ENCODE measurements at places on chromosomes 1 and 21.

- no peak for DNase-seq
Measured at GRCh38 chr1:56436296-56436695, 143.1 kb downstream of the PLPP3 start.

DNA sequence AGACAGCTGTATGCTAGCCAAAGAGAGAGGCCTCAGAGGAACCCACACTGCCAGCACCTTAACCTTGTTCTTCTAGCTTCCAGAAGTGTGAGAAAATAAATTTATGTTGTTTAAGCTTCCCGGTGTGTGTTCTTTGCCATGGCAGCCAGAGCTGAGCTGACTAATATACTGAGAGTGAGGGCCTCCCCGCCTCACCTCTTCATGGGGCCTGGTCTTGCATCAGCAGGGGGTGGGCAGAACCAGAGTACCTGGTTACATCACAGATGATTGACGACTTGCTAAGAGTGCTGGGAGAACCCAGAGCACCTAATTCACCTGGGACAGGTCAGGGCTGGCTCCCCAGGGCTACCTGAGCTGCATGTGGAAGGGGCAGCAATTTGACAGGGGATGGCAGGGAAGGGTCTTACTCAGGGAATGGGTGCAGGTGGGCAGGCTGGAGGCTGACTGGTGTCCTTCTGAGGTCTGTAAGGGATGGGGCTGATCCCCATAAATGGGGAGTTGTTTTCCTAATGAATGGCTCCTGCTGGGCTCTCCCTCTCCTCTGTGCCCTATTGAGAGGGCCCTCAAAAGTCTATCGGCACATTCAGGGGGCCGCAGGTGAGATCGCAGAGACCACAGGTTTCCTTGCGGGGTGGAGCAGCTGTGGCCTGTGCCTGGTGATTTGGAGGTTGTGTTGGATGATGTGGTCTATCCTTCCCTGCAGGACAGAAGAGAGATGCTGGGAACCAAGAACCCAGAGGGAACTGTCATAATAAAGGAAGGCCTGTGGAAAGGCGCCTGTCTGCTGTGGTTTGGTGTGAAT is 60.6 kb upstream of the ETV3 start:
- DNase-seq, result no peak

GRCh38 chr1:45530632-45531135 is 9.0 kb upstream of the PRDX1 start:
- no peak for DNase-seq

DNA sequence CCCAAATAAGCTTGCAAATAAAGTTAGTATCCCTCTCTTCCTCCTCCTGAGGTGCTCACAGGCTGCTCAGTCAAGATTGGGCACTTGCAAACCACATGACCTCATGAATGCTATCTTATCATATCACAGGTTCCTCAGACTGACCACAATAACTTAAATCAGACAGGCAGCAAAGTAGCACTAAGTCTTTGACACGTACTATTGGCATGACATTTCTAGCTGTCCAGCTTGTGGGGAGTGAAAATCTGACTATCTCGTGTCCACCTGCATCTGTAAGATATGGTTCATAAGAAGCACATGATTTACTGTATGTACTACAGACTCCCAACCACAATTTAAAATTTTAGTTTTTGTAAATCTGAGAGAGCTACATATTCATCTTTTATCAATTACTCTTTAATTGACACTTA is 58.0 kb upstream of the GFI1 start:
- DNase-seq, result no peak

DNA sequence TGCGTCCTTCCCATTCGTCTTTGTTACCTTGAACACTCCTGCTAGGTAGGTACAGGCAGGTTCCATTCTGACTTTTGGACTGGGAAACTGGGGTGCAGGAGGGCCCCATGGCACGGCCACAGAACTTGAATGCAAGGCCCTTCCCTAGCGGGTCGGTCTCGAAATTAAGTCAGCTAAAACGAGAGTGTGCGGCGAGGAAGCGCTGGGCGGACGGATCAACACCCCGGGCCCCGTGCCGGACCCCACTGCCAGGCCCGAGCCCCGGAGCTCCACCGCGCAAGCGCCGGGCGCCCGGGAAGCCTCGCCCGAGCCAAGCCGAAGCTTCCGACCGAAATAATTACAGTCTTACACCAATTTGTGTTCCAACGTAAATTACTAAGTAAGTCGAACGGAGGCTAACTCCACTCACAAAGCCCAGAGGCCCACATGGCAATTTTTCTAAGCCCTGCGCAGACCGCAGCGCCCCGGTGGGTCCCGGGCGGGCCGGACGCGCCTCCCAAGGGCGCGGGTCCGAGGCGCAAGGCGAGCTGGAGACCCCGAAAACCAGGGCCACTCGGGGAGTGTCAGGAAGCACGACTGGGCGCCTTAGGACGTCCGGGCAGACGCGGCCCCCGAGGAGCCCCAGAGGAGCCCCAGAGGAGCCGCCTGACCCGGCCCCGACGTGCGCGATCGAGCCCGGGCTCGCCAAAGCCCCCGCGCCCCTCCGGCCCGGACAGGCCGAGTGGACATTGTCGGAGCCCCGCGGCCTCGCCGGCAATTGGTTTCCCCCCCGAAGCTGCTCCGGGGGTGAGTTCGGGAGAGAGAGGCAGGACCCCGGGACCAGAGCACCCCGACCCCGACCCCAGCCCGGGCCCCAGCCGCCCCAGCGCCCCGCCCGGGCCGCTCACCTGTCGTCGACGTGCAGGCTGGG is 624 bp downstream of the RIPK4 start:
- DNase-seq, result no peak

- DNase-seq, result no peak
Measured at GRCh38 chr1:112061901-112062320, 72.4 kb upstream of the KCND3 start.

DNA sequence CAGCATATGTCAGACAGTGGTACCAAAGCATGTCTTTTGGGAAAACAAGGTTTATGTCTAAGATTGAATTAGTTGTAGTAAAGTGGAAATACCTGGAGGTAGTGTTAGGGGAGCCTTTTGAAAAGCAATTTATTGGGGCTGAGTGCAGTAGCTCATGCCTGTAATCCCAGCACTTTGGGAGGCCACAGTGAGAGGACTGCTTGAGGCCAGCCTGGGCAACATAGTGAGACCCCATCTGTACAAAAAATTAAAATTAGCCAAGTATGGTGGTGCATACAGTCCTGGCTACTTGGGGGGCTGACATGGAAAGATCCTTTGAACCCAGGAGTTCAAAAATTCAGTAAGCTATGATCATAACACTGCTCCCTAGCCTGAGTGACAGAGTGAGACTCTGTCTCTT is 7.3 kb downstream of the ZMPSTE24 start:
- no peak for DNase-seq

GRCh38 chr1:246647113-246647512 is 77.1 kb upstream of the SCCPDH start:
- DNase-seq, result no peak

All from DND-41 (cell line).